ENCODE measurements at places on chromosomes 1 and 21.

- no peak for DNase-seq
Observed at GRCh38 chr1:69673321-69673720, 105.6 kb downstream of the LRRC7 start.

GRCh38 chr1:79262745-79263258, 256.3 kb upstream of the ADGRL4 start:
- no peak for DNase-seq

DNA sequence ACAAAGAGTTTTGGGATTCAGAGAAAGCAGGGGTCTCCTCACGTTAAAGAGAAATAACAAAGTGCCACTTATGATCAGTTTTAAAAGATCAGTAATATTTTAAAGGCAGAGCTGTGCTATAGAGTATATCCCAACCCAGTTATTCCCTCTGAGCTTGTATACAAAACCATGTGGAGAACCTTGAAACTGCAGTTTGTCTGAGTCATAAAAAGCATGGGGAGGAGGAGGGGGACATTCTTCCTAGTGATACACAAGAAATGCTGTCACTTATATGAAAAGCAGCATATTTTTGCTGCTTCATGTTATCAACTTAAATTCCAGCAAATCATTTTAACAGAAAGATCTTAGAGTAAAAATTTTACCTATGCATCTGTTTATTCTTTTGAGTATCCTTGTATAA, 244.5 kb downstream of the GPR52 start:
- DNase-seq: no peak

- no peak for DNase-seq
Observed at GRCh38 chr1:170530972-170531757, 801 bp upstream of the GORAB start.

DNA sequence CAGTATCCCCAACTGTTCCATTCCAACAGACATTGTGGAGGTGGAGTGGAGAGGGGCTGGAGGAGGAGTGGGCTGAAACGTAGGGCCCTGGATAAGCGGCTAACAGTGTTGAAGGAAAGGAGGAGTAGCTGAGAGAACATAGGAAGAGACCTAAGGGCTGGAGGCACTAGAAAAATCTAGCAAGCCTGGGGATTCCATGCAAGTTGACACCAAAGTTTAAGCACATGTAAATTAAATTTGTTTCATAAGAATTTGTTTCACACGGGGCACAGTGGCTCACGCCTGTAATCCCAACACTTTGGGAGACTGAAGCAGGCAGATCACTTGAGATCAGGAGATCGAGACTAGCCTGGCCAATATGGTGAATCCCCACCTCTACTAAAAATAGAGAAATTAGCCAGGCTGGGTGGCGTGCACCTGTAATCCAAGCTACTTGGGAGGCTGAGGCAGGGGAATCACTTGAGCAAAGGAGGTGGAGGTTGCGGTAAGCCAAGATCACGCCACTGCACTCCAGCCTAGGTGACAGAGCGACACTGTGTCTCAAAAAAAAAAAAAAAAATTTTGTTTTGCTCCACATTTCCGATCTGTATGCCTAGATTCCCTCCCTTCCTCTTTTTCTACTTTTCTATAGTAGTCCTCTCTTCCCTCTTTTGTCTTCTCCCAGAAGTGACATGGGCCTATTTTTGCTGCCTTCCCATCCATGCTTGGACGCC, 530 bp upstream of the CD244 start:
- no peak for DNase-seq

GRCh38 chr1:168387781-168388760, 107.4 kb downstream of the TBX19 start:
- DNase-seq: no peak

GRCh38 chr21:22743085-22743484, 1744.9 kb downstream of the NCAM2 start:
- no peak for DNase-seq

Data from effector memory CD8-positive, alpha-beta T cell (primary cell).